Activated naive CD4-positive, alpha-beta T cell treated with anti-CD3 and anti-CD28 coated beads for 36 hours (primary cell): ENCODE measurements at places on chromosomes 4 and X. TPM values are rescaled to one million over a fixed set of nuclear protein-coding genes. Genes with fewer than 3 reads are reported as not detected.
A peak's percentile ranks its signal among the peaks of the same experiment; 100 is the strongest.

Gene BMPR1B
- total RNA-seq: 0.10 TPM

DNA sequence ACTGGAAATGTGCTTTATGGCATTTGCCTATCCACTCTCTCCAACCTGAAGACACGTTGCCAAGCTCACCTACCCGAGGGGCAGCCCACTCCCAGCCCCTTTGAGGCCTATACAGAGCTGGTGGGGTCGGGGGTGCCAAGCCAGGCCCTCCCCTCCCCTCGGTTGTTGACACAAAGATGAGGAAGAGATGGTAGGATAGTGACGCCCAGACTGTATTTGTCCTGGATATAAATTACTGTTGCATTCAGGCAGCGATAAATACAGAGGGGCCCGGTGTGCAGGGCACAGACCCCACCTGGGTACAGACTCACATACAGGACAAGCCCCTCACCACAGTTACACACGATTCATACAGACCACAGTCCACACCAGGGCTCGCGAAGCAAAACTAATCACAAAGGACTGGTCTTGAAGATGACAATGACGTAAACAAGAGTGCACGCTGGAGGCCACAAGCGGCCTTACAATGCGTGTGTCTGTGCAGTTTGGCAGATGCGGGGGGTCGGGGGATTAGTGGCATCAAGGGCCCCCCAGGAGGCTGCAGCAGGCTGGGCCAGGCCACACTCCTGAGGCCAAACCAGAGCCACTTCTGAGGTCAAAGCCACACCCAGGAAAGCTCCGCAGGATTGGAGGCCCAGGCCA is 14.6 kb downstream of the DGKQ start:
- H3K36me3 ChIP-seq: peaks cover 2% of the 10 kb centered on the region
- no peaks in the 10 kb centered on the region for H3K27me3 ChIP-seq
- H3K4me3 ChIP-seq: no peak overlapping the region
- no peaks in the 10 kb centered on the region for H3K4me1 ChIP-seq

DNA sequence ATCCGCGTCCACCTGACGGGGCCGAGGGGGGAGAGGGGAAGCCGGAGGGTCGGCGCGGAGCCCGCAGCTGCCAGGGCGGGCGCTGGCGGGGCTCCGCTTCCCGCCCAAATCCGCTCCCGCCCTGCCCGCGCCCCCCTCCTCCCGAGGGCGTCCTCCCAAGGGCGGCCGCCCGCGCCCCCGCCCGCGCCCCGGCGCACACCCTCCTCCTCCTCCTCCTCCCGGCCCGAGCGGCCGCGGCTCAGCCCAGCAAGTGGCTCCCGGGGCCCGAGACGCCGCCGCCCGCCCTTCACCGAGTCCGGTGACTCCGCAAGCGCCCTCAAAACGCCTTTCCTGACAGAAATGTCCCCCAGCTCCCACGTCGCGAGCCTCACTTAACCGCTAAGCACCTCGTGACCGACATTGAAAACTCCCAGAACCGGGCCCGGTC is 487 bp downstream of the HMGB2 start:
- H3K27me3 ChIP-seq: peaks cover 12% of the 10 kb centered on the region
- DNase-seq: peak; percentile 52
- H3K4me3 ChIP-seq: peak overlapping the region; percentile 99
- H3K27ac ChIP-seq: peak overlapping the region; percentile 99

Gene JCHAIN
- not detected for total RNA-seq

DNA sequence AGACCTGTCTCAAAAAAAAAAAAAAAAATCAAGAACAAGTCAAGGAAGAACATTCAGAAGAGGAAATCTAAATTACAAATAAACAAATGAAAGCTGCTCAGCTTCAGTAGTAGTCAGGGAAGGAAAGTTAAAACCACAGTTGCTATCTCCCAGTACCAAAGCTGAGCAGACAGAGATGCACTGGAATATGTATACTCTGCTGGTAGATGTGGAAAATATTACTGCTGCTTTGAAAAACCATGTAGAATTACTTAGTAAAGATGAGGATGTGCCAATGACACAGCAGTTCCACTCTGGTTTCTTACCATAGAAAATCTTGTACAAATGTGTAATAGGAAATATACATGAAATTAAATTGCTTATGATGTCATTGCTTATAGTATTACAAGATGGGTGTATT is 25.1 kb upstream of the PRKX start:
- peaks cover 14% of the 10 kb centered on the region for H3K4me1 ChIP-seq
- DNase-seq: peak; percentile 13
- no peaks in the 10 kb centered on the region for H3K36me3 ChIP-seq
- no peaks in the 10 kb centered on the region for H3K27me3 ChIP-seq
- H3K4me3 ChIP-seq: no peak overlapping the region

- H3K27ac ChIP-seq: no peak overlapping the region
- H3K36me3 ChIP-seq: peaks cover 20% of the 10 kb centered on the region
- H3K4me1 ChIP-seq: peaks cover 10% of the 10 kb centered on the region
- no peak overlapping the region for H3K4me3 ChIP-seq
- H3K27me3 ChIP-seq: no peaks in the 10 kb centered on the region
- no peak for DNase-seq
These were observed 103.3 kb downstream of the THOC2 start for GRCh38 chrX:123629502-123629901.

GRCh38 chrX:27086237-27086636 is 376.9 kb downstream of the PPP4R3C start:
- H3K27me3 ChIP-seq: no peaks in the 10 kb centered on the region
- no peak overlapping the region for H3K4me3 ChIP-seq
- H3K36me3 ChIP-seq: no peaks in the 10 kb centered on the region
- no peak for DNase-seq
- no peak overlapping the region for H3K27ac ChIP-seq
- no peaks in the 10 kb centered on the region for H3K4me1 ChIP-seq

Gene PNMA5
- not detected for total RNA-seq

Gene GLRA3
- not detected for total RNA-seq

Gene MAGEE2
- not detected for total RNA-seq

Gene PABPC1L2B
- total RNA-seq: not detected

DNA sequence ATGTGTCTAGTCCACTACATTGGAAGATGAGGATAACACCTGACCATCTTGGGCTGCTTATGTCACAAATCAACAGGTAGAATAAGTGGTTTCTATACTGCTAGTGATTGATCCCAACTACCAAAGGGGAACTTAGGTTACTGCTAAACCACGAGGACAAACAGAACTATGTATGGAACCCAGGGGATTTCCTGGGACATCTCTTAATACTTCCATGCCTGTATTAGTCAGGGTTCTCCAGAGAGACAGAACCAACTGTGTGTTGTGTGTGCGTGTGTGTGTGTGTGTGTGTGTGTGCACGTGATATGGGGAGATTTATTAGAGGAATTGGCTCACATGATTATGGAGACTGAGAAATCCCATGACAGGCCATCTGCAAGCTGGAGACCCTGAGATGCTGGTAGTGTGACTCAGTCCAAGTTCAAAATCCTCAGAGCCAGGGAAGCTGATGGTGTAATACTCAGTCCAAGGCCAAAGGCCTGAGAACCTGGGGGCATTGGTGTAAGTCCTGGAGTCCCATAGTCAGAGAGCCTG is 16.2 kb upstream of the AFF1 start:
- no peaks in the 10 kb centered on the region for H3K4me1 ChIP-seq
- no peak for DNase-seq
- H3K27me3 ChIP-seq: no peaks in the 10 kb centered on the region
- no peak overlapping the region for H3K4me3 ChIP-seq
- no peak overlapping the region for H3K27ac ChIP-seq

Gene IBSP
- total RNA-seq: not detected

GRCh38 chr4:48827622-48828021 is 3.3 kb upstream of the OCIAD1 start:
- H3K4me3 ChIP-seq: no peak overlapping the region
- H3K27me3 ChIP-seq: peaks cover 6% of the 10 kb centered on the region
- H3K36me3 ChIP-seq: no peaks in the 10 kb centered on the region
- no peak overlapping the region for H3K27ac ChIP-seq

DNA sequence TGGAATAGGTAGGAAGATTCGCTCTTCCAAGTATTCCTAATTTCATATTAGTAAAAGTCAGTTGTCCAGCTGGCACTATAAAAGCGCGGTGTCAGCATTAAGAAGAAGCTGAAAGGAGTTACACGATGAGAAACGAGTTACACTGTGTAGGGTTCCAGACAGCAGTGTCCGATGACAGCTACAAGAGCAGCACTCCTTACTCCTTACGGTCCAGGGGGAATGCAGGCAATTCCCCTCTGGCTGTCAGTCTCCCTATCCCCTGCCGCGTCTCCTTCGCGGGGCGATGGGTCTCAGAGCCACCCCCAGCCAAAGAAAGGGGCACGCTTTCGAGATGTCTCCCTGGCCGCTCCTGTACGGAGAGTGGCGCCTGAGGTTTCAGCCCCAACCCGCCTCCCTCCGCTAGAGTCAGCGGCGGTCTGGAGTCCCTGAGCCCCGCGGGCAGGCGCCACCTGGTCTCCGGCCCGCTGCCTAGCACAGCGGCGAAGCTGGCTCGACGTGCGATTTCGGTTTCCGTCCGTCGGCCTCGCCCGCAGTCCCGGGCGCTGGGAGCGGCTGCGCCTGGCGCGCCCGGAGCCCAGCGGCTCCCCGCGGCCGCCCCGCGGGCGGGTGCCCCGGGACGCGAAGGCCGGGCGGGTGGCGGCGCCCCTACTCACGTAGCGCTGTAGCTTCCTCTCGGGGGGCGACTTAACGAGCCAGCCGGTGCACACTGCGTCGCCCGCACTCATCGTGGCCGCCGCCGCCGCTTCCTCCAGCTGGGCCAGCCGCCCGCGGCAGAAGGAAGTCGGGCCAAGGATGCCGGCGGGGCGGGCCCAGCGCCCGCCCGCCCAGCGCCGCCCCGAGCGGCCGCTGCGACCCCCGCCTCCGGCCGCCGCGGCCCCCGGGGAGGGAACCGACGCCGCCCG is at the start of gene GAB3:
GAB3 (minus strand) TSS at position 777 of the 902 bp plus-strand sequence; CDS start at position 725, 52 bp downstream.
- H3K36me3 ChIP-seq: no peaks in the 10 kb centered on the region
- H3K27ac ChIP-seq: no peak within 1 kb of the TSS
- H3K4me3 ChIP-seq: peak within 1 kb of the TSS; percentile 70
- H3K4me1 ChIP-seq: peaks cover 15% of the 10 kb centered on the region
- DNase-seq: peak; percentile 31

DNA sequence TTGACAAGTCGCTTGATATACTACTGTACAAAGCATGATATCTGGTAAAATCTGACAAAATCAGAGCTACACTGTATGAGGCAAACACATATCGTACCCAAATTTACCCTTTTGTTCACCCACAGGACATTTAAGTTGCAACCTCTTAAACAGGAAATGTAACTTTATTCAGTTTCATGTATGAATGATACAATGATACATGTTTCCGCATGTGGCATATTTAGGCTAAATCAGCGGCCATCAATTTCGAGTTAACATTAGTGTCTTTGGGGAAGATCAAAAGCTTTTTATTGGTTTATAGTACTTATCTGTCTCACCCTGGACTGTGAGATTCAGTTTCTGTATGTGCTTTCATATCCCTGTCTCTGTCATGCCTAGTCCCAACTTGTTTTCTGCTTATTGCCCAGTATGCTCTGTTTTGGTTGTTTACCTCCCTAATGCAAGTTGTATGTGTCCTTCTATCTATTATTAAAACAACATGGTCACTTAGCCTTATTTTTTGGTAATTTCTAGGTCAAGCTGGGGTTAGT is 97.3 kb upstream of the HPRT1 start:
- no peak for DNase-seq
- no peak overlapping the region for H3K4me3 ChIP-seq
- no peak overlapping the region for H3K27ac ChIP-seq
- no peaks in the 10 kb centered on the region for H3K36me3 ChIP-seq

Gene MAGEA2B
- total RNA-seq: not detected

Gene PSAPL1
- total RNA-seq: not detected

Gene DMP1
- not detected for total RNA-seq

Gene CTAG1B
- total RNA-seq: not detected

DNA sequence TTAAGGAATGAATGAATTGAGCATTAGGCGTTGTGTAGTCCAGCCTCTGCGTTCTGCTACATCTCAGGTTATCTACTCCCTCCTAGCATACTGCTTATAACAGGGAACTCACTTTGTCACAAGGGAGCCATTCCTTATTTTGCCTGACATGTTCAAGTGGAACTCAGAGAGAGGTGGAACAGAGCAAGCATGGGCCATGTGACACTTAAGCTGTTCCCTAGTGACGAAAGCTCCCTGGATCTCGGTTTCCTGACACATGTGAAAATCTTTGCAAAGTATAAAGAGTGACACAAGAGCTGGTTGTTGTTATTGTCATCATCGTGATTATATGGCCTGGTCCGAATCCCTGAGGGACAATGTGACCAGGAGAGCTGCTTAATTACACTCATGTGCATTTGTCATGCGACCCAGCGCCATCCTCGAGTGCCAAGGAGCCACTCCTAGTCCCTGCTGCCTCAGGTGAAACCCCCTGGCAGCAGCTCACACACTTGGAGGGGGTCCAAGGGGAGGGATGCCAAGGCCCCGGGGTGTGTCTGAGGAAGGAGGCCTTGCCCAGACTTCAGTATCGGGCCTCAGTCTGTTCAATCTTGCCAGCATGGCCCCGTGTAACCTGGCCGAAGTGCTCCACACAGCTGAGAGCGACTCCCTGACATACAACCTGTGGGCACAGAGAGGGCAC is 98.5 kb upstream of the MAP3K15 start:
- no peak overlapping the region for H3K27ac ChIP-seq
- peaks cover 1% of the 10 kb centered on the region for H3K36me3 ChIP-seq
- peaks cover 17% of the 10 kb centered on the region for H3K4me1 ChIP-seq
- H3K4me3 ChIP-seq: no peak overlapping the region
- no peak for DNase-seq

- no peak overlapping the region for H3K27ac ChIP-seq
- no peak for DNase-seq
- H3K4me3 ChIP-seq: no peak overlapping the region
- no peaks in the 10 kb centered on the region for H3K36me3 ChIP-seq
These were observed 111.5 kb upstream of the PSAPL1 start for GRCh38 chr4:7546152-7546808.

- H3K4me3 ChIP-seq: no peak overlapping the region
- no peak overlapping the region for H3K27ac ChIP-seq
- no peaks in the 10 kb centered on the region for H3K4me1 ChIP-seq
- H3K27me3 ChIP-seq: no peaks in the 10 kb centered on the region
- no peaks in the 10 kb centered on the region for H3K36me3 ChIP-seq
- no peak for DNase-seq
These were observed 6.8 kb downstream of the C1QTNF7 start for GRCh38 chr4:15434676-15435075.

DNA sequence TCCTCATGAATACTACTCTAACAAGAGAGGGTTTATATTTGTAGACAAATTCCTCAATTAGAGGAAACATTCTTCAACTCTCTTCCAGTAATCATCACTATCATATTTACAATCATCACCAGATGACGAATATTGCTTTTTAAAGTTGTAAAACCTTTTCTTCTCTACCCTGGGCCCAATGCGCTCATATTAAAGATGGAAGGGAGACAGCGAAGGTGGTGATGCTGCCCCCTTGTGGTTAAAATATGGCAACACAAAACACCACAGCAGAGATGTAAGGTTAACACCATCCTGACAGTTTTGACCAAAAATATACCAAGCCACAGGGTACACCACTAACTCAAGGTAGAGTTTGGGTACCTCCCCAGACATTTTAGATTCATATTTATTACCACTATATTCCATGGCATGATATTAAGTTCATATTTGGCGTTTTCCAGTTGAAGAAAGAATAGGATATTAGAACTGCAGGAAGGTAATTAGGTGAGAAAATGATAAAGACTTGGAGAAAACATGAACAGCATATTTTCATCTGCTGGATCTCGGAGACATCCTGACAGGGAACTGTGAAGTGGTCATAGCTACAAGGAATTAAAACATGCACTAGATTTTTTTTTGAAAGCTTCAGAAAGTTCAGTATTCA is 72.8 kb downstream of the SLC9A7 start:
- H3K27me3 ChIP-seq: no peaks in the 10 kb centered on the region
- peaks cover 12% of the 10 kb centered on the region for H3K4me1 ChIP-seq
- H3K36me3 ChIP-seq: peaks cover 2% of the 10 kb centered on the region
- no peak overlapping the region for H3K4me3 ChIP-seq
- no peak overlapping the region for H3K27ac ChIP-seq
- DNase-seq: peak; percentile 62

GRCh38 chrX:70480660-70481018 is 36.0 kb downstream of the DLG3 start:
- no peaks in the 10 kb centered on the region for H3K27me3 ChIP-seq
- H3K36me3 ChIP-seq: peaks cover 1% of the 10 kb centered on the region
- no peak overlapping the region for H3K4me3 ChIP-seq
- H3K27ac ChIP-seq: no peak overlapping the region

Gene USO1
- 42.4 TPM for total RNA-seq
